Left cardiac atrium (tissue), 4 donors: ENCODE measurements at places on chromosomes 3 and 15.

GRCh38 chr3:49454458-49454857 lies 15.6 kb upstream of the DAG1 start:
- no peak for DNase-seq

DNA sequence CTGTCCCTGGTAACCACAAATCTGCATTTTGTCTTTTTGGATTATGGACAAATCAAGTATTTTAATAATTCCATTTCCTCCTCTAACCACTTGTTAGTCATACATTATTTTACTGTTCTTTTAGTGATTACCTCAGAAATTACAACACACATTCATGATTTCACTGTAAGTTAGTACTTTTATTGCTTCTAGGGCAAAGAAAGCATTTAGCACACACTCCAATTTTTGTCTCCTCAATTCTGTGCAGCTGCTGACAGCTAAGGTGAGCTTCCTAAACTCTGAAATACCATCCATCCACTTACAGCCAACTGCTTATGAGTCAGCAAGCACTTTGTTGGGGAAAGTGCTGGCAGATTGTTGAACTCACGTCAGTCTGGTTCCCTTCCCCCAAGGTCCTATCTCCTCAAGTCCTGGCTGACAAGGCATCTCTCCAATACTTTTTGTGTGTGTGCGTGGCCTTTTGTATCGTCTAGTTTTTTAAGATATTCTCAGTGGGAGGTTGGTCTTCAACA lies 49.4 kb upstream of the TNFAIP8L3 start:
- DNase-seq: no peak

DNA sequence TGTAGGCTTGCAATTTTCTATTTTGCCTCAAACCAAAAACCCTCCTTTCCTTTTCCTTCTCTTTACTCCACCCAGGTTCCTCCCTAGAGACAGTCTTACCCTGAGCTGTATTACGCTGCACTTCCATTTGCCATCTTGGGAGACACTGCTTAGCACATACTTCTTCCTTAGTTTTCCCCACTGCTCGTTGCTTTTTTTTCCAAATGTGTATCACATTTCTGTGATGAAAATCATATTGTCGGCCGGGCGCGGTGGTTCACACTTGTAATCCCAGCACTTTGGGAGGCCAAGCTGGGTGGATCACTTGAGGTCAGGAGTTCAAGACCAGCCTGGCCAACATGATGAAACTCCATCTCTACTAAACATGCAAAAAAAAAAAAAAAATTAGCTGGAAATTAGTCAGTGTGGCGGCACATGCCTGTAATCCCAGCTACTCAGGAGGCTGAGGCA lies 29.5 kb downstream of the POPDC2 start:
- no peak for DNase-seq

GRCh38 chr3:189982321-189982945 lies 138.3 kb downstream of the P3H2 start:
- DNase-seq: no peak

- DNase-seq: no peak
Observed at GRCh38 chr15:36557364-36557763, 22.1 kb upstream of the CDIN1 start.

GRCh38 chr15:57565311-57565710 lies 26.4 kb upstream of the MYZAP start:
- DNase-seq: no peak

DNA sequence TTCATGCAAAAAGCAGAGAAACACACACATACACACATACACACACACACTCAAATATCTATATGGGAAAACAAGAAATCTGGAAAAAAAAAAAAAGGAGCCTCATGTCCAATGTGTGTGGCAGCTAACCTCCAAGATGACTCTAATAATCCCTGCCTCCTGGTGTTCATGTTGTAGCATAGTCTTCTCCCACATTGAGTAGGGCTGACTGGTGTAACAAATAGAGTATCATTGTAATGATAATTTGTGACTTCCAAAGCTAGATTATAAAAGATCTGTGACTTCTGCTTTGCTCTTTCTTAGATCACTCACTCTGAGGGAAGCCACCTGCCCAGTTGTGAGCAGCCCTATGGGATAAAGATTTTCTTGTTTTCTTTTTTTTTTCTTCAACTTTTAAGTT lies 130.9 kb upstream of the TNIK start:
- DNase-seq: no peak

DNA sequence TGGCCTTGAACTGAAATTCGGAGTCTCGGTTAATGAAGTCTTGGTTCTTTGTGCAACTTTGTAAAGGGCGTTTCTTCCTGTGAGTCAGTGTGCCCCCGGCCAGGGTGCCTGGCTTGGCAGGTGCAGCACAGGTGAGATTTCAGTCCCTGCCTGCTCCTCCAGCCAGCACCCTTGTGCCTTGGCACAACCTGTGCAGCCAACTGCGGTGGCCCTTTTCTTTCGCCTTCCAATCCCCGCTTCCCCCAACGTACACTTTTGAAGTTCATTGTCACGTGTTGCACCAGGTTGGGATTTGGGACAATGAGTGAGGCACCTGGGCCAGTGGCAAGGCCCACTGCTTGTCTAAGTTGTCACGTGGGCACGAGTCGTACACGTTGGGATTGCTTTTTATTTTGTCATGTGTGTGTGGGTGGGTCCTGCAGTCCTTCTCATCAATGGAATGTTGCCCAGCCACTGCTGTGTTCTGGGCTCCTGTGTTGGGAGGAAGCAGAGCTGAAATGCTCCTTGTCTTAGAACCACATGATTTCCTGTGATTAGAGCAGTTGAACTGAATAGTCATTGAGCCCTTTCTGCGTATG lies 242.9 kb upstream of the BHLHE40 start:
- peak; percentile 50 for DNase-seq

- DNase-seq: no peak
Observed at GRCh38 chr3:171815973-171816595, 5.8 kb upstream of the PLD1 start.

- DNase-seq: no peak
Observed at GRCh38 chr3:43549626-43550290, 72.1 kb downstream of the ANO10 start.

- no peak for DNase-seq
Observed at GRCh38 chr15:63067306-63067705, 24.8 kb downstream of the TPM1 start.

- no peak for DNase-seq
Observed at GRCh38 chr15:57728436-57728835, 21.9 kb downstream of the POLR2M start.

DNA sequence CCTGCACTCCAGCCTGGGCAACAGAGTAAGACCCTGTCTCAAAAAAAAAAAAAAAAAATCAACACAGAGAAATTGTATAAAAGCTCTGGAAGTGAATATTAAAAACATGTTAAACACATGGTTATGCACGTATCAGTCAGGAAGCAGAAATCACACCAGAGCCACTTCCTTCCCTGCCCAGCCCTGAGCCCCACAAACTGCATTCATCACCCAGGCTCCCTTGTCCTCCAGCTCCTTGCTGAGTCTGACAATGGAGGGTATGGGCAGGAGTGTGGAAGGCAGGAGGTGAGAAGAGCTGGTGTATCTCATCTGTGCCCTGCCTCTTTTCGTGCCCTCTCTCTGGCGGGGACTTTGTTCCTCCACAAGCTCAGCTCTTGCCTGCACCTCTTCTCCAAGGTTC lies 12.1 kb upstream of the LOXL1 start:
- DNase-seq: no peak

GRCh38 chr3:60788185-60788584 lies 463.1 kb downstream of the FHIT start:
- no peak for DNase-seq

DNA sequence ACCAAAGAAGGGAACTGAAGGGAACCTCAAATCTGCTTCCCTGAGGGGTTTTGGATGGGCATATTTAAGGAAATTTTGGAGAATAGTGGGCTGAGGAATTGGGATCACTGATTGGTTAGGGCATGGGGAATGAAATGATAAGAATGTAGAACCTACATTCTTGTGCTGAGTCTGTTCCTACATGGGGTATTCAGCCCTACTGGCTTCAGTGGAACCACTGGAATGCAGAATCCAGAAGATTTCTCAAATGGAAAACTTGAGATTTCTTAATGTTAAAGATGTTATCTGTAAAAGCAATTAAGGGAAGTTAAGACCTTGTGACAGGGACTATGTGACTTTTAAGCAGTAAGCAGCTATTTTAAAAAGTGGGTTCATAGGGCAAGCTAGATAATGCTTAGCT lies 1062.4 kb downstream of the AGBL1 start:
- DNase-seq: no peak

- DNase-seq: no peak
Observed at GRCh38 chr15:78630886-78631633, 9.9 kb downstream of the CHRNB4 start.

DNA sequence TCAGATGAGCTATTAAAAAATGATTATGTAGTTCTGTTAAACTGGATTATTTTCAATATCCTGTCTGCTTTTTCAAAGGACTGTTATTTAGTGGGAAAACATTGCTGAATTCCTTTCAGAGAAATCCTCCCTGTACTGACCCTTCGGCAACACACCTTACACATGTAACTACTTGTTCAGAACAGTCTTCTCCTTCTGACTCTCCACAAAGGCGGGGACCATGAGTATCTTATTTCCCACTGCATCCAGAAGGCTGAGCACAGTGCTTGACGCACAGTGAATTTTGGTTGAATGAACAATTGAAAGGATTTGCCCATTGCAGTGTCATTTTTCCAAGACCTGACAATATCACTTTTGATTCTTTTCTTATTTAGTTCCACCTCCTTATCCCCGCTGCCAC lies 23.1 kb upstream of the CFAP161 start:
- DNase-seq: no peak

GRCh38 chr3:190178779-190179178 lies 58.1 kb upstream of the P3H2 start:
- no peak for DNase-seq
